Activated CD4-positive, alpha-beta T cell treated with anti-CD3 and anti-CD28 coated beads, Interleukin-2, amount 10 ng/mL, durations not matched to agents 7 days and 5 days (primary cell): ENCODE measurements at places on chromosomes 3 and 15. TPM values are rescaled to one million over a fixed set of nuclear protein-coding genes. Genes with fewer than 3 reads are reported as not detected.

The KBTBD13 gene
- total RNA-seq, result not detected

The FGF12 gene
- not detected for total RNA-seq

GRCh38 chr3:125042725-125043406 lies 12.9 kb downstream of the HEG1 start:
- no peak overlapping the region for H3K4me3 ChIP-seq
- peaks cover 25% of the 10 kb centered on the region for H3K36me3 ChIP-seq
- no peak for DNase-seq
- no peaks in the 10 kb centered on the region for H3K27me3 ChIP-seq
- H3K27ac ChIP-seq, result no peak overlapping the region
- peaks cover 4% of the 10 kb centered on the region for H3K4me1 ChIP-seq

GRCh38 chr3:117600112-117600511 lies 890.5 kb downstream of the TUSC7 start:
- no peak overlapping the region for H3K27ac ChIP-seq
- H3K4me1 ChIP-seq, result no peaks in the 10 kb centered on the region
- DNase-seq, result no peak
- no peak overlapping the region for H3K4me3 ChIP-seq

DNA sequence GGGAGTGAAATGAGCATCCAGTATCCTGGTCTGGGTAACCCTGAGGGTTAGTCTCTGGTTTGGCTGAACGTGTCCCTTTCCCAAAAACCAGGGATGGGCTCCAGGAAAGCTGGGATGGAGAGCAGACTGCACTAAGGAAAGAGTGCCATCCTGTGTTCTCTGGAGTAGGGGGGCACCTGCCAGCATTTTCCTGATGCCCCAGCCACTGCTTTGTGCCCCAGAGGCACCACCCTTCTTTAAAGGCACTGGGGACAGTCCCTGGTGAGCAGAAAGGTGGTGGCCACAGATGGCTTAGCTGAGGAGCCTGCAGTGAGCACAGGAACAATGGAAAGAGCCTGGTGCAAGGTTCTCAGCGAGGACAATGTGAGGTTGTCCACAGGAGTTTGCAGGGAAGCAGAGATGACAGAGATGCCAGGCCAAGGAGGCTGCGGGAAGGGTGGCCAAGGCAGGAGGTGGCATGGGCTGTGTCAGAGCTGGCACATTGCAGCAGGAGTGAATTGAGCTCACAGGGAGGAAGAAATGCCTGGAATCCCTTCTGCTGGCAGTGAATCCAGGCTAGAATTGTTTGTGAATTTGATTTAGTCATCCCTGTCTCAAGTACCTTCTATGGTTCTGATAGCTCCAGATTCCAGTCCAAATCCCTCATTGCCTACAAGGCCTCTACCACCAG lies 39.9 kb downstream of the AMOTL2 start:
- H3K36me3 ChIP-seq, result no peaks in the 10 kb centered on the region
- H3K27ac ChIP-seq, result no peak overlapping the region
- no peak for DNase-seq
- no peaks in the 10 kb centered on the region for H3K4me1 ChIP-seq
- H3K27me3 ChIP-seq, result peaks cover 3% of the 10 kb centered on the region
- no peak overlapping the region for H3K4me3 ChIP-seq

GRCh38 chr3:81753416-81754027 lies 7.9 kb downstream of the GBE1 start:
- H3K36me3 ChIP-seq, result peaks cover 26% of the 10 kb centered on the region
- no peak overlapping the region for H3K27ac ChIP-seq
- no peak overlapping the region for H3K4me3 ChIP-seq
- no peaks in the 10 kb centered on the region for H3K27me3 ChIP-seq
- peaks cover 14% of the 10 kb centered on the region for H3K4me1 ChIP-seq
- DNase-seq, result no peak

DNA sequence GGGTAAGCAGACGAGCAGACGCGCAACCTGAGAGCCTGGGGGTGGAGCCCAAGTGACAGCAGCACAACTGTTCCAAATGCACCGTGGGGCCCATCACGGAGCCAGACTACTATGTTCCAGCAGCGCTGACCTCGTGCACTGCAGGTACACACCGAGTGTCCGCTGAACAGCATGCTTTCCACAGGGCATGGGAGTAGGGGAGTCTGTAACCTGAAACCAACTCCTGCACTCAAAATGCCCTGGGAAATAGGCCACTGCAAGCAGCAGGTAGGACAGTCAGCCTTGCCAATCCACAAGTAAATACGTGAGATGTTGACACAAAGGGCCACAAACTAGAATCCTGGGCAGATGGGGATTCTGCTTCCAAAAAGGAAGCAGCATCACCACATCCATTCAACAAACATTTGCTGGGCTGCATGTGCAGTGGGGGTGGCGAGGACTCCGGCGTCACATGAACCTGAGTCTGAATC lies 73.9 kb downstream of the TBC1D2B start:
- DNase-seq, result no peak
- H3K4me3 ChIP-seq, result no peak overlapping the region
- no peaks in the 10 kb centered on the region for H3K27me3 ChIP-seq
- peaks cover 19% of the 10 kb centered on the region for H3K4me1 ChIP-seq

The RHO gene
- not detected for total RNA-seq

DNA sequence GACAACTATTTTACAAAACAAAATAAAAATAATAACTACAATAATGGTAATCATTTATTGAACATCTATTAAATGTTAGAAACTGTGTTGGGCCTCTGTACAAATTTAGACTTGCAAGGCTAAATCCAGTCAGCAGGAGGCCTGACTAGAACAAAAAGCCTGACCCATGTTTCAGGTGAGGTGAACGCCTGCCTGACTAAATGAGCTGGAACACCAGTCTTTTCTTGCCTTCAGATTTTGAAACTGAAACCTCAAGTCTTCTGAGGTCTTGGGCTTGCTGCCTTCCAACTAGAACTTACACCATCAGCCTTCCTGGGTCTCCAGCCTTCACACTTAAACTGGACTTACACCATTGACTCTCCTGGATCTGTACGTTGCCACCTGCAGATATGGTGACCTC lies 706.9 kb downstream of the TBL1XR1 start:
- H3K4me1 ChIP-seq, result no peaks in the 10 kb centered on the region
- H3K4me3 ChIP-seq, result no peak overlapping the region
- DNase-seq, result no peak
- no peaks in the 10 kb centered on the region for H3K36me3 ChIP-seq

DNA sequence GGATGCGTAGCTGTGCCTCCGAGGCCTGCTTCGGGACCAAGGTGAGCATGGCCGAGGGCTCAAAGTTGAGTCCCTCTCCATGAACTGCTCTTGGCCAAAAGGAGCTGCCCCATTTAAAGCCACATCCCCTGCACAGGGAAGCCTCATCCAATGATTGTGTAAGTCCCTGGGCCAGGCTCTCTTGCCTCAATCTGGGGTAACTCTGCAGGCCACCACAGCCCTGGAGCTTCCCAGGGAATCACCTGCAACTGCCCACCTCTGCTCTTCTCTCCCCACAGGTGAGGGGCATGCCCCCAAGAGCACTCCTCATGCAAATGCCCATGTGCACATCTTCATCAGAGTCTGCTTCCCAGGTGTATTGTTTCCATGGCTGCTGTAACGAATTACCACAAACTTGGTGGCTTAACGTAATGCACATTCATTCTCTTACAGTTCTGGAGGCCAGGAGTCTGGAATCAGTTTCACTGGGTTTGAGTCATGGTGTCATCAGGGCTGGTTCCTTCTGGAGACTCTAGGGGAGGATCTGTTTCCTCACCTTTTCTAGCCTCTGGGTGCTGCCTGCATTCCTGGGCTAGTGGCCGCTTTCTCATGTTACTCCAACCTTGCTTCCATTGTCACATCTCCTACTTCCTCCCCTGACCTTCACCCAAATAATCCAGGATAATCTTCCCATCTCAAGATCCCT lies 25.0 kb upstream of the LOXL1 start:
- no peak for DNase-seq
- no peak overlapping the region for H3K4me3 ChIP-seq
- H3K27me3 ChIP-seq, result no peaks in the 10 kb centered on the region
- H3K4me1 ChIP-seq, result peaks cover 6% of the 10 kb centered on the region

- H3K4me3 ChIP-seq, result no peak overlapping the region
- H3K4me1 ChIP-seq, result no peaks in the 10 kb centered on the region
- no peaks in the 10 kb centered on the region for H3K36me3 ChIP-seq
- DNase-seq, result no peak
Observed at GRCh38 chr3:147652651-147653366, 243.6 kb downstream of the ZIC1 start.

DNA sequence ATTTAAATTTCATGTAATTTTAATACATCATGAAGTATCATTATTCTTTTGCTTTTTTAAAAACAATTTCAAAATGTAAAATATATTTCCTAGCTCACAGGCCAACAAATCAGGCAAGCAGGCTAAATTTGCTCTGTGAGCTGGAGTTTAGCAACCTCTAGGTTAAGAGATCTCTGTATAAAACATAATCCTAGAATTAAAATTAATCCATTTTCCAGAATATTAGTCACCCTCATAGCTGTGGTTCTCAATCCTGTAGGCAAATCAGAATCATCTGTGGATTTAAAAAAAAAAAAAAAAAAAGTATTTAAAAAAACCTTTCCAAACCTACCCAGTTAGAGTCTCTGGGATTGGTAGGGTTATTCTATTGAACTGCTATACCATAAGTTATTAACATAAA lies 209.7 kb downstream of the MINAR1 start:
- H3K27ac ChIP-seq, result no peak overlapping the region
- H3K36me3 ChIP-seq, result no peaks in the 10 kb centered on the region
- H3K4me1 ChIP-seq, result no peaks in the 10 kb centered on the region
- H3K4me3 ChIP-seq, result no peak overlapping the region

- no peaks in the 10 kb centered on the region for H3K36me3 ChIP-seq
- peaks cover 11% of the 10 kb centered on the region for H3K4me1 ChIP-seq
- H3K4me3 ChIP-seq, result peak within 1 kb of the TSS; percentile 71
Observed at GRCh38 chr3:142963516-142964448, at the start of gene PAQR9. TSS of gene PAQR9 (minus strand) at chr3:142963674. CDS start at chr3:142963336, 338 bp downstream.

The EPHA3 gene
- total RNA-seq, result not detected

GRCh38 chr3:151816091-151816604 lies 2.2 kb downstream of the AADAC start:
- H3K4me3 ChIP-seq, result no peak overlapping the region
- DNase-seq, result no peak
- H3K27ac ChIP-seq, result no peak overlapping the region
